ENCODE measurements at places on chromosomes 4 and X.

DNA sequence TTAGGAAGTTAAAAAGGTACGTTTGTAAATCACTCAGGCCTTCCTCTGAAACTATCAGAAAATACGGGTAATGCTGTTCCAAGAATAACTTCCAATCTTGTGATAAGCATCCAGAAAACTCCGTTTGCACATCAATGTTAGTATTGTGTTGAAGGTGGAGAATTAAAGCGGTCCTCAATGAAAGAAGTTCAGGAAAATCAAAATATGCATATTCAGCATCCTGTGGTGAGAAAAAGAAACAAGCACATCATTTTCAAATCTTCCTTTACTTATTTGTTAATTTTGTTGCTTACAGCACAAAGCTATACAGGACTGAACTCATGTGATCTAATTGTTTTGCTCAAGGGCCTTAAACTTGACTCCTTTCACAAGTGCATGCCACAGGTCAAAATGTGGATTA lies 18.5 kb downstream of the DDX60L start:
- DNase-seq: no peak

GRCh38 chr4:113106108-113106507 lies 56.7 kb downstream of the ANK2 start:
- peak; percentile 41 for DNase-seq

DNA sequence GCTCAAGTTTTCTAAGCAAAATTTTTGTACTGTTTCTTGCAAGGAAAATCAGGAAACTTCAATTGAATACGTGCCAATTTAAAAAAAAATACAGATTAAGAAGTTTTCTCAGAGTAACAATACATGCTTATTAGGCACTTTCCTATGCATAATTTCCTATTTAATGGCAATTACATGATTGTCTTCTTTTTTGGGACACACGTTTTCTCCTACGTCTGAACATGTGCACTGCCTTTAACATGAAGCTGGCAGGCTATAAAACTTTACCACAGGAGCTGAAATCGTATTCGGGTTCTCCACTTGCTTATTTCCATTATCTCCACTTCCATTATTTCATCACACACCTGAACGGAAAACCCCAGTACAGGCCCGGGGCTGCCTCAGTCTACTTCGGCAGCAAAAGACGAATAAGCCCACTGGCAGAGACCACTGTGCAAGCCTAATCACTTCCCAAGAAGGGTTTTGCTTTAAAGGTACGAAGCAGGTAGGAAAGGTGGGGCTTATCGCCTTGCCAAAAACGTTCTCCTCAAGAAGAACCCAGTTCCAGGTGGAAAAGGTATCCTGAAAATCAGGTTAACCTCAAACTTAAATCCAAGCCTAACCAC lies 575 bp downstream of the RCHY1 start:
- no peak for DNase-seq

DNA sequence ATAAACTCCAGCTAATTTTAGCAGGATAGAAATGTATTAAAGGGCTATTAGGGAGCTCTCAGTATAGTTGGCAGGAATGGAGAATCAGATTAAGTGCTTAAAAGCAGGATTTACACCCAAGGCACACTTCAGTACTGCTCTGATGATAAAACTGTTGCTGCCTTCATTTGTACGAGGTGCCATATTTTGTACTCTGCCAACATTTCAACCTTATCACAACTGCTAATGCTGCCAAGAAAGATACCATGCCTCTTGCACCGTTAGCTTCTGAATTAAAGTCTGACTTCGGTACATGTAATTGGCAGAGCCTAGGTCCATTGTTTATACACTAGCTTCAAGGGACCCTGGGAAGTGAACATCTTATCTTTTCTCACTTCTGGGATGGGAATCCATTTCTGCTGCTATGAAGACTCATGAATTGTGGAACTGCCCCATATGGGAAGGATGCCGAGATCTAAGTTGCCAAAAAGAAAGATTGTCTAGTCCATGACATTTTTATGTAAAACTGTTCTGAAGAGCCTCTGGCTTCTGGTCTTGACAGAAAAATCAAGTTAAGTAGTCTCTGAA lies 624.0 kb upstream of the IGFBP7 start:
- DNase-seq: no peak
